Upper lobe of right lung (tissue), 1 donor: ENCODE measurements at places on chromosomes 6 and 20. TPM values are rescaled to one million over a fixed set of nuclear protein-coding genes. Genes with fewer than 3 reads are reported as not detected.

GRCh38 chr6:156427345-156427744 lies 349.8 kb upstream of the ARID1B start:
- DNase-seq, result no peak

DNA sequence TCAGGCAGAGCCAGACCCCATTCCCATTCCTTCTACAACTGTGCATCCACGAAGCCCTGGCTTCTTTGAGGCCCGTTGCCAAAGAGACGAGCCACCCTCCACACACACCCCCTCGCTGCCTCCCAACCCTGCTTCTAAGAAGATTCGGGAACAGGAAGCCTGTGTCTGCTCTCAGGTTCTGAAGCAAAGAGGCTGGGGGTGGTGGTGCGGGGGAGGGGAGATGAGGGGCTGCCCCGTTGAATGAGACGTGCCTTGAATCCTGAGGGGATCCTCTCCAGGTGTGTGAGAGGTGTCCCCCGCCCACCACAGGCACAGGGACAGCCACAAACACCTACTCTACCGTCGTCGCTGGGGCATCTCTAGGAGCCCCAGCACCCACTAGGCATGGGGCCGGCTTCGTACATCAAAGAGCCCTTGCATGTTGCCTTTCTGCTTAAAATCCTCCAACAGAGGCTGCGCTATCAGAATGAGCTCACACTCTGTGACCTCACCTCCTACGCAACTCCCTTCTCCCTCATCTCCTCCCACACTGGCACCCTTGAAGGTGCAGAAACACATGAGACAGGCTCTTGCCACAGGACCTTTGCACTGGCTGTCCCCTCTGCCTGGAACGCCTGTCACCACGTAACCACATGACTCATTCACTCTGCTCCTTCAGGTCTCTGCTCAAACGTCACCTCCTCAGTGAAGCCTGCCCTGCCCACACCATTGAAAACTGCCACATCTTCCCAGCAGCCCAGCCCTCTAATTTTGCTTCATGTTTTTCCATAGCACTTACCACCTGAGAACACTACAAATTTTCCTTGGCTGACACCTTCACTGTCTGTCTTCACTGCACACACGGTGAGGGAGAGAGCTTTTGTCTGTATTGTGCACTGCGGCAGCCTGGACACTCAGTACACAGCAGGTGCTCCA lies 58.5 kb downstream of the PREX1 start:
- no peak for DNase-seq

DNA sequence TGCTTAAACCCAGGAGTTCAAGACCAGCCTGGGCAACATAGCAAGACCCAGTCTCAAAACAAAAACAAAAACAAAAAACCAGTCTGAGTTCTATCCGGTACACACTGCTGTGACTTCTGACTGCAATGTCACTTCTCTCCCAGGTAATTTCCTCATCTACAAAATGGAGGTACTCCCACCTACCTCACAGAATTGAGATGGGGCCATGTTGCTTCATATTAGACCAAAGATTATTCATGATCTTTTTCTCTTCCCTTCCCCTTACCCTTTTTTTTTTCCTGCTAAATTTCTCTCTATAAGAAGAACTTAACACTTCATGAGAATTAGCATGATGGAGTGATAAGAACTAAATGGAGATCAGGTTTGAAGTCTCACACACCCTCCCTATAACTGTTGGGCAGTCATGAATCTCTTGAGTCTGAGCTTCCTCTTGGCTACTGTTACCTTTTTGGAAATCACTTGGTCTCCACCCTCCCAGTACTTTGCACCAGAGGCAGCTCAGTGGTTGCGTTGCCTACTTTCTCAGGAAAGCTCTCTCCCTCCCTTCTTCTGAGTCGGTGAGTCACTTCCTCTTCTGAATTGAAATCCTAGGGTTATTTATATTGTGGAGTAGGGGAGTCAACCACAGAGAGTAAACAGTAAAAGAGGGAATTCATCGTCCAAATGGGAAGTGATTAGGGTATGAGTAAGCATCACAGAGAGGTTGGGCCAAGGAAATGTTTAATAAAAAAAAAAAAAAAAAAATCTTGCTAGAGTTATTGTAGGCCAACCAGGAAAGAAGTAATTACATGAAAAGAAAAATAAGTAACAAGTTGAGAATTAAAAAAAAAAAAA lies 59.9 kb upstream of the MAP7 start:
- no peak for DNase-seq

DNA sequence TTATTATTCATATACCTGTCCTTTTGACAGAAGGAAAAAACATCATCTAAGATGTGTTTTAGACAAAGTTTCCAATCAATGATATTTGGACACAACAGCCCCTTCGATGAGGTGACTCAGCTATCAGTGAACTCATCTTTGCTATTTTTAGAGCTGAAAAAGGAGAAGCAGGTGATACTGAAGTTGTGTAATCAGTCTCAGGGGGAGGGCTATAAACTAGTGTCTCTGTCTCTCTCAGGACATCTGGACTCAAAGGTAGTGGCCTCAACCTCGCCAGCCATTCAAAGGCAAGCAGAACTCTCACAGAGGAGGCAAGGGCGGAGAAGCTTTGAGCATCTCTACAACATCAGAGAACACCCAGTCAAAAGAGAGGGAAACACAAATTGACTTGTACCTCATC lies 135.4 kb downstream of the BFSP1 start:
- DNase-seq, result no peak

GRCh38 chr6:39934131-39934757 lies at the start of gene MOCS1:
Gene MOCS1, minus strand, starts transcription at chr6:39934462. Its CDS starts 45 bp downstream, at chr6:39934417.
- peak; percentile 91 for DNase-seq

DNA sequence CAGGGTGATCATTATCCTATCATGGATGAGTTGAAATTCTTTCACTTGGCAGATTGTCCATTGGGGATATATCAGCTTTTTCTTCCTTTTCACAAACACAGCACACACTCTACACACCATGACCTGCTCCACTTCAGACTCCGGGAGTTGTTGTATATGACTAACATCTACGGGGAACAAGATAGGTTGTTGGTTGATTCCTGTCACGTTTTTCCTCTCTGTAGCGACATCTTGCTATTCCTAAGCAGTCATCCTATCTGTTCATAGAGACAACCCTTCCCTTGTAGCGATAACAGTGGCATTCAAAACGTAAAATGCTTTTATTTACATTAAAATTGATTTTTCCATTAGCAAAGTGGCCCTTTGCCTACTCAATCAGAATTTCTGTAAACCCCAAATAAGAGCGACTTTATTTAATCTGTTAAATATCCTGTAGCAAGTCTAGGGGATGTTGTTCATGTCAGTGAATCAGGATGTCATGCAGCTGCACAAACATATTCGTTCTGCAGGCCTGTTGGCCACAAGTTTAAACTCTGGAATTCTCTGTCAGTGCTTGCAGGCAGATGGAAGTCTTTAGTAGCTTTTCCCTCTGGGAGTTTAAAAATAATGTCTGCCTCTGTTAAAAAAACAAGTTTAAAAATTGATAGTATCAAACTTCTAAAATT lies 23.1 kb downstream of the PHACTR2 start:
- no peak for DNase-seq

Gene FANCE
- total RNA-seq, result 10.4 TPM

GRCh38 chr20:25310921-25311728 lies 63.2 kb downstream of the PYGB start:
- DNase-seq, result peak; percentile 36

- DNase-seq, result no peak
Measured at GRCh38 chr20:24580006-24580405, 110.6 kb downstream of the SYNDIG1 start.

Gene SEMG2
- not detected for total RNA-seq

Gene PAK5
- 0.35 TPM for total RNA-seq

GRCh38 chr6:166419717-166420116 lies 37.0 kb upstream of the MPC1 start:
- peak; percentile 26 for DNase-seq

DNA sequence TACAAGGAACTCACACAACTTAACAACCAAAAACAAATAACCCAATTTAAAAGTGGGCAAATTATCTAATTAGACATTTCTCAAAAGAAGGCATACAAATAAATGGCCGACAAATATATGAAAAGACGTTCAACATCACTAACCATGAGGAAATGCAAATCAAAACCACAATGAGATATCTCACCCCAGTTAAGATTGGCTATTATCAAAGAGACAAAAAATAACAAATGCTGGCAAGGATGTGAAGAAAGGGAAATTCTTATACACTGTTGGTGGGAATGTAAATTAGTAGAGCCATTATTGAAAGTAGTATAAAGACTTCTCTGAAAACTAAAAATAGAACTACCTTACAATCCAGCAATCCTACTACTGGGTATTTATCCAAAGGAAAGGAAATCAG lies 96.7 kb upstream of the SIRPG start:
- DNase-seq, result no peak

Gene GPX6
- not detected for total RNA-seq

DNA sequence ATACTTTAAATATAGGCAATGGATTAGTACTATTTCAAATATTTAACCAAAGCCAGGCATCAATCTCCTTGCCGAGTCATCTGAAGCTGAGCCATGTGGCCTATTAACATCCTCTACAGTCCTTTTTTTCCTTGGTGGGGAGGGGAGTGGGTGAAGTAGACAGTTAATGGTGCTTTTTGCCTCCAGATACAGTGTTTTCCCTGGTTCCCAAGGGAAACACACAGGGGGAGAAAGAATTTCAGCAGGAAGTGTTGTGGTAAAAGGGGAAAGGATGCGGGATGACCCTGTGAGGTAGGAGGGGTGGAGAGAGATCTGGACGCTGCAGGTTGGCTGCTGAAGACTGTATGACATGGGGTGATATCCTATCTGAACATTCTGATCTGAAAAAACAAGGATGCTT lies 9.6 kb downstream of the CLDN20 start:
- DNase-seq, result no peak

GRCh38 chr20:21682521-21682954 lies 22.9 kb upstream of the PAX1 start:
- no peak for DNase-seq

Gene AARS2
- 11.8 TPM for total RNA-seq

DNA sequence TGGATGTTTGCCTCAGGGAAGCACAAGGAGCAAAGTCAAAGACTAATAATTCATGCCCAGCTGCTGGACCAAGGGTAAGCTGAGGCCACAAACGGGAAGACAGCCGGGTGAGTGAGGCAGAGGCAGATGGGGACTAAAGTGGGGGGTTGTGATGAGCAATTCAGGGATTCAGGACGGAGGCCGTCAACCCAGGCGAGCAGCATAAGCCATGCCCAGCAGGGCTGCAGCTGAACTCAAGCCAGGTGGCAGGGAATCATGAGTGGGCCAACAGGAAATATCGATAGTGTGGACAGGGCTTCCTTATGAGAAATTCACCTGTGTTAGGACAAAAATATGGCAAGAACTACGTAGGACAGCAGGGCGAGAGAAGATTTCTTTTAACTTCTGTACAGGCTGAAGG lies 246.8 kb downstream of the CDC5L start:
- no peak for DNase-seq

DNA sequence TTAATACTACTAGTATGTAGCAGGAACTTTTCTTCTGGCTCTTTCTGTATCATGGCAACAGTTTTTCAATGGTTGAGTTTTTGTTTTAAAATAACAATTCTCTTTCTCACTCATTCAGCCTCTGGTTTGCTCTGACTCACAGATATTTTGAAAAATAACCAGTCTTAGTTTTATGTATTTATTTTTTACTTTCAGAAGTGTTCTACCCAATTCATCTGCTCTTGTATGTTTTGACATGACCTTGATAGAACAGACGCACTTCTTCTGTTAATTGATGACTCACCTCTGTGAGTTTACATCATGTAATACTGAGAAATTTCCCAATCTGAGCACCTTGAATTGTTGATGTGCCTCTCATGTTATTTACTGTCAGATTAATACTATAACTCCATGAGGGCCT lies 178.9 kb downstream of the SASH1 start:
- DNase-seq, result no peak

GRCh38 chr6:15443119-15443830 lies 197.4 kb downstream of the JARID2 start:
- DNase-seq, result no peak

Gene ADISSP
- 23.3 TPM for total RNA-seq

- DNase-seq, result no peak
Measured at GRCh38 chr6:138248878-138249277, 30.6 kb upstream of the PBOV1 start.

GRCh38 chr20:62275219-62275618 lies 27.6 kb upstream of the ADRM1 start:
- no peak for DNase-seq

DNA sequence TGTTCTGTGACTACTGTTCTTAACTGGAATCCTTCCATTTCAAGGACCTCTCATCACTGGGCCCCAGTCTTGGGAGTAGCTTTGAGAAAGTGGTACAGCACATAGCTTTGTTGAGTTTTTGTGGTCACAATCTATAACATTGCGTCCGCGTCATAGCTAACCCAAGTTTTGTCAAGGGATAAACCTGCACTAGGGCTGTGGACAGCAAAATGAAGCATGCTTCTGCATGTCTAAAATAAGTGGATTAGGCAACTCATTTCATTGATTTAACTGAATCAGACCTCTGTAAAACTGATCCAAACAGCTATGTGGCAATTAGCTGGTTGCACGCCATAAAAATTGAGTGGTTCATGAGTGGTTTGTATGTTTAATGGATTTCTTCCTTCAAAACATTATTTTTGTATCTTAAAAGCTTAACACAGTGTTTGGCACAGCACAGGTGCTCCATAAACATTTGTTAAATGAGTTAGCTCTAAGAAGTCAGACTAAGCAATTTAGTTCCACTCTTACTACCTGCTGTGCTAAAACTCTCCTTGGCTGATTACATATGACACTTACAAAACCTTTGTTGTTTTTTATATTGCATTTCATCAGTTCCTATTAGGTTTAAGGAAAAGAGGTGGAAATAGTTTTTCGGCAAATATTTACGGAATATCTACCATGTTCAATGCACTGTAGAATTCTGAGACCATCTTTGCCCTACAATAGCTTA lies 160.3 kb upstream of the ATXN1 start:
- DNase-seq, result no peak

GRCh38 chr20:18543216-18543615 lies 24.0 kb upstream of the SMIM26 start:
- no peak for DNase-seq

DNA sequence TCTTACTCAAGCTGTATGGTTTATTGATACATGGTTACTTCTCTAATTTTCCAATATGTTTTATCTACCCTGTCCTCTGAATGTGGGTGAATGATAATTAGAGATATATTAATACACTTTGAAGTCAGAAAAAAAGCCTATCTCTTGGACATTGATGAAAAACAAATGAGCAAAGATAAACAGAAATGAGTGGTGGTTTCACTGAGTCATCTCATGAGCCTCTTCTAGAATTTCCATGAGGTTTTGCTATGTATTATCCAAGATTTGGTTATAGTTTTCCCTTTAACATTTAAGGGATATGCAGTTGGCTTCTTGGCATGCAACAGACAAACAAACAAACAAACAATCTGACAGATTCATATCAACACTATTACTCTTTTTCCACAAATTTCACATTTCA lies 586.8 kb downstream of the RFPL4B start:
- no peak for DNase-seq

DNA sequence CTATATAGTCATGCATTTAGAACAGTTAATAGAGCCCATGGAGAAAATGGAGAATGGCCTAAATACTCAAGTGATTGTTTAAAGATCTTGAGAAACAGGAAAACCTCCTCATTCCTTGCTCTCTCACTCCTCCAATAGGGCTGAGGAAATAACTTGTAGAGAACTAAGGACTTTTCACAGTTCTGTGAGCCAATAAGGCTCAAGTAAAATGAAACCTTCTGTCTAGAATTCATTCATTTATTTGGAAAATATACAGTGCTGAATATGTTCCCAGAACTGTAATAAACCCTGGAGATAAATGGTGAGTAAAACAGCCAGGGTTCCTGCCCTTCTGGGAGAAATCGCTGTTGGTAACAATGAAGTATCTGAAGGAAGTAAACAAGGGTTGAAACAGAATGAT lies 35.3 kb downstream of the ELOVL2 start:
- DNase-seq, result no peak

GRCh38 chr6:114690625-114691024 lies 347.8 kb upstream of the HS3ST5 start:
- DNase-seq, result no peak
